ENCODE measurements at places on chromosomes 1 and 21.

GRCh38 chr1:207962716-207963426 is 51.9 kb upstream of the CD34 start:
- DNase-seq = peak; percentile 33

DNA sequence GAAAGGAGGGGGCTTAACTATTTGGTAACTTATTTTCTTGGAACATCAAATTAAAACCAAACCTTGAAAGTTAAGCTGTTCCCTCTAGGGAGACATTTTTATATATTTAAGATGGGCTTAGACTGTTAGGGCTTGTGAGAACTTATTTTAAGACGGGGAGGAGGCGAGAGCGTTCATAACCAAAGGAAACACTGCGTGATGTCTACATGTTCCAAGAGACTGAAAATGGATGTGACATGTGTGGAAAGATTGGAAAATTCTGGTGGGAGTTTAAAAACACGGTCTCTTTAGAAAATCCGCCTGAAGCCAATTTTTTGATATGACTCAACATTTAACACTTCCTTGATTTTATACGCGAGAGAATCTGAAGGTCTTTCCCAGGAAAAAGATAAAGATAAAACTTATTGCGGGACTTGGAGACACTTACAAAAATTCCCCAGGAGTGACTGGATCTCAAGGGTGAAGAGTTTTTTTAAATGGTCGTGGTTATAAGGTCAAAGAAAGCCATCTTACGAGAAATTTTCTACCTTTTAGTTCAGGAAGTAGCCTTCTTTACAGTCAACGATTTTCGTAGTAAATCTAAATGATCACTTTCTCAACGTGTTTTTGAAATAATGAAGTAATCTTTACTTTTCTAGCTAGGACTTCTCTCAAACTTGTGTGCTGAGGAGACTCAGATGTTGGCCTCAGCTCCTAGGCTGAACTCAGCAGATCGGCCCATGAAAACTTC is 828 bp downstream of the PNRC2 start:
- DNase-seq = peak; percentile 53

- DNase-seq = peak; percentile 31
Measured at GRCh38 chr1:69914976-69915765, 290.2 kb downstream of the LRRC40 start.

DNA sequence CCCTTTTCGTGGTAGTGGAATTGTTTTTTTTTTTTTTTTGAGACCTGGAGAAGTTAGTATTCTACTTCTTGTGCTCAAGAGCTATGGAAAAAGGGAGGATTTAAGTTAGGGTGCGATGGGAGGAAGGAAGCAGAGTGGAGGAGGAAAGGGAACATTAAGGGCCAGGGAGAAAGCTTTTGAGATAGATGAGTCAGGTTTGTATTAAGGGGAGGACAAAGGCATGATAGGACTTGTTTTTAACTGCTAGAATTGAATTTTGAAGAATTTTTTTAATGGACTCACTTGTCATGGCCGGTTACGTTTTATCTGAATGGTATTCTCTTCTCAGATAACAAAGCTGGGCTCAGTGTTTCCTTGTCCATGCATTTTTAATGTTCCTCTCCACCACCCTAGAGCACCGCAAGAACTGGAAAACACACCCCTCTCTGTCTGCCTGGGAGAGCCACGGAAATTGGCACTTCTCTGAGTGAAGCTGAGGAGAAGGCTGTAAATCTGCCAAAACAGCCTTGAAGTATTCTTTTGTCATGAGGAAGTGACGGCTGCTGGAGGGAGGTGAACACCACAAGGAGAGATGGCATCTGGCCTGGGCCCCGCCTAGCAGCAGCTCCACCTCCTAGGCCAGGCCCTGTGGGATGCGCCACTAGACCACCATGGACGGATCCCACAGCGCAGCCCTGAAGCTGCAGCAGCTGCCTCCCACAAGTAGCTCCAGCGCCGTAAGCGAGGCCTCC is 3.5 kb downstream of the NIPAL3 start:
- peak; percentile 38 for DNase-seq

DNA sequence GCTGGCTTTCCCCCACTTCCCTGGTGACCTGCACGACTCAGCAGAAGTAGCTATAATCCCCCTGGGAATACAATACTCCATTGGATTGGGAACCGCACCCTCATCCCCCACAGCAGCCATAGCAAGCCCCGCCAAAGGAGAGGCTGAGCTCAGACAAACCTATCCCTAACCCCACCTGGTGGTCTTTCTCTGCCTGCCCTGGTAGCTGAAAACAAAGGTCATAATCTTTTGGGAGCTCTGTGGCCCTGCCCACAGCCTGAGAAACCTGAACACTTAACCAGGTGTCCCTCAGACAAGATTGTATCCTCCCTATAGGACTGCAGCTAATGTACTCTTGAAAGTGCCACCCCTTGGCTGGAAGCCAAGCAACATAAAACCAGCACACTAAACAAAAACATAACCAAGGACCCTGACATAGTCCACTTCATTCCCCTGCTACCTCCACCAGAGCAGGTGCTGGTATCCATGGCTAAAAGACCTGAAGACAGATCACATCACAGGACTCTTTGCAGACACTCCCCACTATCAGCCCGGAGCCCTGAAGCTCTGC is 71.6 kb upstream of the RUNX1 start:
- DNase-seq = no peak

DNA sequence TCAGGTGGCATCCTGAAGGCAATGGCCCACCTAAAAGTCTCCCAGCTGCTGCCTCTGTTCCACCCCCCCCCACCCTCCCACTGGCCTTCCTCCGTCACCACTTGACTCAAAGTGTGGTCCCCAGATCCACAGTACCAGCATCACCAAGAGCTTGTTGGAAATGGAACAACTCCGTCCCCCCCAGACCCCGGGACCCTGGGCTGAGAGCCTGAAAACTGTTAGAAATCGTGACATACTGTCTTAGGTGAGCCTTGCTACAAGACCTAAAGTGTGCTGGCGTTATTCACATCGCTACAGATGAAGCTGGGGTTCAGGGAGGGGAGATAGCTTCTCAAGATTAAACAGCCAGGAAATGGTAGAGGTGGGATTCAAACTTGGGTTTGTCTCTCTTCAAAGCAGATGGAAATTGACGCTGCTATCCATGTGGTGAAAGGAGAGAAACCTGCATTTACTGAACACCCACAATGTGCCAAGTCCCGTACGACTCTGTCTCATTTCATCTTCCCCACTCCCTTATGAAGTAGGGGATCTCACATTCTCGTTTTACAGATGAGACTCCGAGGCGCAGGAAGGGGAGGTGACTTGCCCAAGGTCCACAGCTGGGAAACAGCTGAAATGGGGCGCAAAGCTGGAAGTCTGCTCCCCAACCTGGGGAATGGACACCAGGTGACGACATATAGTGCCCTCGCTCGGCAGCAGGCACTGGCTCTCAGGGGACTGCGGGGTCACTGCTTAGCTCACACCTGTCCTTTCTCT is 52.8 kb upstream of the IFFO2 start:
- DNase-seq = no peak

GRCh38 chr1:999725-1000356 is at the start of gene HES4:
Gene HES4 (minus strand): TSS chr1:1000097. CDS start chr1:999973, 124 bp downstream.
- DNase-seq = peak; percentile 95

DNA sequence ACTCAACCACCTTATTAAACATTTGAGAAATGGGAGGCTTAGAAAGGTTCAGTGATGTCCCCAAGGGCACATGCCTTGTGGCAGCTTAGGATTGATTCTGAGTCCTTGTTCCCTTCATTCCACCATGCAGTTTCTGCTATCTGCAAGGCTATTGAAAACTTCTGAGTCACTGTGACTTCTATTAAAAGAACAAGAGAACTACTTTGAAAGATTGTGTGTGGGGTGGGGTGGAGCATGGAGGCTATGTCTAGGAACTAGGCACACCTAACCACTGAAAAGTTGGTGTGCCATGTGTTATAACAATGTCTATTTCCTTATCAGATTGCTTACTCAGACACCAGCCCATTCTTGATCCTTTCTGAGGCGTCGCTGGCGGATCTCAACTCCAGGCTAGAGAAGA is 10.8 kb downstream of the MTARC1 start:
- DNase-seq = no peak

DNA sequence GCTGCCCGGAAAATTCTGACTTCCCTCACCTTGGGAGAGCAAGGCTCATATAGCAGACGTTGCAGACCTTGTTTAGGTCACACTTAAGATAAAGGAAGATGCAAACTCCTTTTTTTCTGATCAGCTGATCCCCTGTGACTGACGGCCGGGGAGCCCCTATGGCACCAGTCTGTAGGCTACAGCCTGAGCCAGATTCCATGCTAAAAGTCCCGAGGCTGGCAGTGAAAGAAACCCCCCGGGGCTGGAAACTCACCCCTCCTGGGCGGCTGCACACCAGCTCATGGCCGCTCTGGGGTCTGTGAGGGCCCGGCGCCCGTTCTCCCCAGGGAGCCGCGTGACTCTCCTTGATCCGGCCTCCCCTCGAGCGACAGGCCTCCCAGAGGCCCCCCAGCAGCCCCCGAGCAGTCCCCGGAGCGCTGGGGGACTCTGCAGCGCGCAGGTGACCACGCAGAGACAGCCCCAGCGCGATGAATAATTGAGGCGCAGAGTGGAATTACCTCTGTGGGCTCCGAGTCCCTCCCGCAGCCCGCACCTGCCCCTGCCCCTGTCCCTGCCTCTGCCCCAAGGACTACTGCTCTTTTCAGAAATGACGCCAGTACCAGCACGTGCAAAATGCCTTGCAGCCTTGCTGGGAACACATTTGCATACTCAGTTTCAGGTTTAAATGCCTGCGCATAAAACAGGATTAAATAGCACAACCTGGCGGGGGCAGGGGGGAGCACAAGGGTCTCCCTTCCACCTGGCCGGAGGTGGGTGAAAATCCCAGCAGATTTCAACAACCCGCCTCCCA is 62.6 kb upstream of the CLDN14 start:
- no peak for DNase-seq

GRCh38 chr1:93164816-93165215 is 15.4 kb downstream of the TMED5 start:
- no peak for DNase-seq

- DNase-seq = no peak
Measured at GRCh38 chr1:15852036-15852827, 4.7 kb downstream of the SPEN start.

DNA sequence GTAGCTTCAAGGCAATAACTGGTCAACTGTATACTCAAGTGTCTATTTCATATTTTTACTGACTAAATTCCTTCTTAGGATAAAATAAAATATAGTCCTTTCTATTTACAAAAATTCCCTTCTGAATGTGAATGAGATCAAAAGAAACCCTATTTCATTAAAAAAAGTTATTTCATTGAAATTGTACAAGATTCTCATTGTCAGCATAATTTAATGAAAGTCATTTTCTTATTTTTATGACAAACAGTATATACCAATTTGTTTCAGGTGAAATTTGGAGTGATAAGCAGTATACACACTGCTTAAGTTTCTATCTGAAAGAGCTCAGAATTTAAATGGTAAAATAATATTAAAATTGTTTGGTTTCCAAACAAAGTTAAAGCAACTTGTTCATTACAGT is 269.2 kb downstream of the USH2A start:
- no peak for DNase-seq

DNA sequence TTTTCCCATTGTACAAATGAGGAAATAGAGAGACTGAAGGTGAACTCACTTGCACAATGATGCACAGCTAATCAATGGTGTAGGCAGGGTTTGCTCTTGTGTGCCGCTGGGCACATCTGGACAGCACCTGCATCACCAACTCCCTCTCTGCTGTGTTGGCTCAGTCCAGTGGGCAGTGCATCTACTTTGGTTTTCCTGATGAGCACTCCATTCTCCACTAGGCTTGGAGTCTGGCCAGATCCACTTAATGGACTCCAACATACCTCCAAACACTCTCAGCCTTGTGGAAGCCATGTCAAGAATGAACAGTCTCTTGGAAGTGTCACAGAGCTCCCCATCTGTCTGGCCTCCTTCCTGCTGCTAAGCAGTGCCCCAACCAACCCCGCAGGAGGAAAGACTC is 152.2 kb downstream of the HIVEP3 start:
- DNase-seq = no peak

DNA sequence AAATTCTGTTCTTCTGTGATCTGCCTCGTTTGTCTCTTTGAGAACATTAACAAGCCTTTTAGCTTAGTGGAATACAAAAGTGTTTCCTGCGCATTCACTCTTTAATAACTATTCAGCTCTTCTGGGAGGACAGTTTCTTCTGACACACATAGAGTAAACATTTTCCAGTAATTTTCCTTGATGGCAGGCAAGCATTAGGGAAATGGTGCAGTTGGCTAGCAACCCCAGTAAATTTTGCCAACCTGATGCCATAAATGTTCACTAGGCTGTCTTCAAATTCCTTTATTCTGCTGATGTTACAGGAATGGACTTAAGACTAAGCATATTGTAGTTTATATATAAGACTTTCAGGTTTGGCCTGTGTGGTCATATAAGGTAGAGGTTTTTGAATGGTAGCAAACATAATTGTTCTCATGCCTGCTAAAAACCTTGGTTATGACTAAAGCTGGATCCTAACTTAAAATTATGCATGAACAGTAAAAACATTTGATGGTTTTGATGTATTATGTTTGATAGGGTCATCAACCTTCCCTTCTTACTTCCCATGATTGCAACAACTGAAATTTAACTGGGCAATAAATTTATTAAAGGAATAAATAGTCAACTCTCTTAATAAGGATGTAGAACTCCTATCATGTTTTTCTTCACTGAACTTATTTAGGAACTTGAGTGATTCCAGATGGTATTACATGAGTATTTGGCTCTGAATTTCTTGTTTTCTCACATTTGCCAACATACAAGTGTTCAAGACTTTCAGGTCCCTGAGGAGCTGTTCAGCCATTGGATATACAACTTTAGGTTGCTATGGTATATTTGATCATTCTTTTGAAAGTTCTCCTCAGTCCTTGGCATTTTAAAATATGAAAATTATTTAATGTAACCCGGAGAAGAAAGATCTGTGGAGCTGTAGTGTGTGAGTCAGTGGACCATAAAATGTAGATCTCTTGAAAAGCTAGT is 223.4 kb downstream of the FMN2 start:
- DNase-seq = peak; percentile 28

GRCh38 chr1:88890131-88890530 is 1.2 kb downstream of the GTF2B start:
- DNase-seq = no peak
